ENCODE measurements at places on chromosomes 7 and 10. TPM values are rescaled to one million over a fixed set of nuclear protein-coding genes. Genes with fewer than 3 reads are reported as not detected.

DNA sequence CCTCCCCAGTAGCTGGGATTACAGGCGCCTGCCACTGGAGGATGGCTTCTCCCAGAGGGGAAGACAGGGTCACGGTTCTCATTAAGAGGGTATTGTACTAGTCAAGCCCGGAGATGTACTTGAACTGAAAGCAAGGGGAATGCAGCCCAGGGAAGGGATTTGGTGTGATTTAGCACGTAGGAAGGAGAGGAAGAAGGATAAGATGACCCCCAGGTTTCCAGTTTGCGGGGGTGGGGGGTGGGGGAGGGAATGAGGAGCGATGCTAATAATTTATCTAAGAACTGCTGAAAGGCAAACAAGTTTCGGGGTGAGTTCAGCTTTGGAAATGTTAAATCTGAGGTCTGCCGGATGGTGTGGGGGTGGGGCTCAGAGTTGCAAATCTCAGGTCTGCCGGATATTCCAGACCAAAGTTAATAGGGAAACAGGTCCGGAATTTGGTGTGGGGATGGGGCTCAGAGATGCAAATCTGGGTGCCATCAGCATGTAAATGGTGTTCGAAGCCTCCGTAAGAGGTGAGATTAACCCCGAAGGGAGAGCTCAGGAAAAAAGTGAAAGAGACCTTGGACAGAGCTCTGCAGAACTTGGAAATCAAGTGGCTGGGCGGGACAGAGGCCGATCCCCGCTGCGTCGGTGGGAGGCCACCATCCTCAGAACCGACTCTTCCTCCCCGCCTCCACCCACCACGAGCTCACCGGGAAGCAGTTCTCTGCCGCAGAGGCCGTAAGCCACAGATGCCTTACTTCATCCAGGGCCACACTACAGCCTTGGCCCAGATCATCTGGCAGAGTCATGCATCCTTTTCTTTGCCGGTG is 1.6 kb upstream of the SEPHS1 start:
- peak; percentile 97 for DNase-seq

- DNase-seq = no peak
Measured at GRCh38 chr7:794207-794606, 38.1 kb upstream of the SUN1 start.

The NPTX2 gene
- total RNA-seq = 14.0 TPM

The ITGA8 gene
- total RNA-seq = not detected

Measured in H1 (cell line).